ENCODE measurements at places on chromosomes 2 and 18. TPM values are rescaled to one million over a fixed set of nuclear protein-coding genes. Genes with fewer than 3 reads are reported as not detected.

GRCh38 chr2:37779611-37780386 lies 108.4 kb upstream of the CDC42EP3 start:
- no peak for DNase-seq

GRCh38 chr2:96800061-96801004 lies 15.7 kb upstream of the CNNM3 start:
- DNase-seq: no peak

Gene SLC40A1
- polyA plus RNA-seq: 53.1 TPM

Gene KCNG2
- polyA plus RNA-seq: 0.83 TPM

DNA sequence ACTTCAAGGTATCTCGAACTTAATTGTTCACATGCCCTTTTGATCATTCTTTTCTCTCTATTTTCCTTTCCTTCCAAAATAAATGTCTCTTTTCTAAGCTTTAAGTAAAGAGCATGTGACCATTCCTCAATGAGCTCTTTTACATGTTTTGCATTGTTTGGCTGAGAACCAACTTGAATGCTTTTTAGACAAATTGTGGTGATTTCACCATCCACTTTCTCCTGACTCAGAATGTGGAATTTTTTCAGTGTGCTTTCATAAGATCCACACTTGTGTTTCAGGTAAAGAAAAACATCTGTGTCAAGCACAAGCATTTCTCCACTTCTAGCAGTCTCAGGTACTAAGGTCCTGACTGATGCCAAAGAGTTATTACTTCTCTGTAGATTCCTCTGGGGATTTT lies 10.7 kb downstream of the RBM43 start:
- peak; percentile 18 for DNase-seq

Gene RFX8
- polyA plus RNA-seq: 2.6 TPM

- no peak for DNase-seq
These were observed 73.8 kb downstream of the MAP3K20 start for GRCh38 chr2:173149491-173149890.

DNA sequence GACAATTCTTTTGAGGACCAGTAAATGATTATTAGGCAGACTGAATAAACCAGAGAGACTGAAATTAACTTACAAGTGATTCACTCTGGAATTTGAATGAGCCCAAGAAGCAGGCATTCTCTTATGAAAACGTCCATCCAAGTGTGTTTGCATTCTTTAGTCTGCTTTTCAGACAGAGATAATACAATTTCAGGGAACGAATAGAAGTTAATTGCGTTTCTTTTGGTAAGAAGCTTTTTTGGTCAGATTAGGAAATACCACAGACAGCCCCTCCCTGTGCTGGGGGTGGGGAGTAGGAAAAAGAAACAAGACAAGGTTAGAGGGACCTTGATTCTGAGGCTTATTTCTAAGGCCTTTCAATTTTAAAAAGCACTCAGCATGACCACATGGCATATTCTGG lies 874.4 kb downstream of the SUCLG1 start:
- no peak for DNase-seq

DNA sequence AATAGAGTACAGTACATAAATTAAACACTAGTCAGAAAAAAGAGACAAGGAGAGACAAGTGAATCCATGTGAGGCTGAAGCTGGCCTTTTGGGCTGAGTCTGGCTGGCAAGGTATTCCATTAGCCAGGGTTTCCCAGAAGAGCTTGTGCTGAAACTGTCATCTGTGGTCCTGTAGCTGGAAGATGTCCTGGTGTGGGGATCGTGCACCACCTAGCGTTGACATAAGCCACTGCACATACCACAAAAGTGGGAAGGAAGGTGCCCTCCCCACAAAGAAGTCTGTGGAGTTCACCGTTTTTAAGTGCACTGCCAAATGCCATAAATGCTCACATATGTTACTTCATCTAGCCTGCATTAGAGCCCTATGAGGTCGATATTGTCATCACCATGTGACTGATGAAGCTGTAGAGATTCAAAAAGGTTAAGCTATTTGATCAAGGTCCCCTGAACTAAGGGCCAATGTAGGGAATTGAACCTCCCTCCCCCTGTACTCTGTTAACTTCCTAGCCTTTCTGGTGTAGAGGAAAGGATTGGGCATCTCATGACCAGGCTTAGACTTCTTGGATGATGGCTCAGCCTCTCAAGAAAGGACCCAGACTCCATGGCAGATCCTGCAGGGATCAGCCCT lies 31.9 kb upstream of the GALNT14 start:
- DNase-seq: peak; percentile 71

Gene PARD6G
- 6.9 TPM for polyA plus RNA-seq

DNA sequence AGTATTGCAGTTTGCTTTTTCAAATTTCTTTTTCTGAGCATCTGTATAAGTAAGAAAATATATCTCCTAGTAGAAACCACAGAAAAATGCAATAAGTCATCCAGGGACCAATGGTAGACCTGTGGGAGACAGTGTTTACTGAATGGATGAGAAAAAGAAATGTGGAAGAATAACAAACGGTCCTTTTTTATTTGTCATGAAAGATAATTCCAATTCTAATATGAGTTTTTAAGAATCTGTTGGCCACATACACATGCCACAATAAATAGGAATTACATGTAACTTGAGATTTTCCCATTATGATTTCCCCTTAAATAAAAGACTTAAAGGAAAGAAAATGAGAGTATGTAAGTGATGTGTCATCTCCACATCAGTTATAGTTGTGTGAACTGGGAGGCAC lies 107.7 kb upstream of the RAB27B start:
- DNase-seq: peak; percentile 47

DNA sequence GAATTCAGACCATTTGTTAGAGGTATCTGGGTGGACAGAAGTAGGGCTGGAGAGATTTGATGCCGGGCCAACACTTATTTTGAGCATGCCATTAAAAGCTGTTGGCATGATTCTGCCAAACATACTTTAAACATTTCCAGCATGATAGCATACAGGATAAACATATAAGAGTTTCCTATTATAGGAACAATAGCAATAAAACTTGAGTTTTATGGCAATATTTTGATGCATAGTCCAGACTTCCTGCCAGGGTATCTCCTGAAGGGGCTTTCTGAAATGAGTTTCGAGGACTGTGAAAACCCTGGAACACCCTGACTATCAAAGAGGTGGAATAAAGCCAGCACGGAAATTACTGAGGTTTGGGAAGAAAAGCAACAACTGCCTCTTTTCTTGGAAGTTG lies 1398.0 kb upstream of the NXPH2 start:
- DNase-seq: peak; percentile 27

Gene GALNT14
- polyA plus RNA-seq: 2.9 TPM

Gene FN1
- 381 TPM for polyA plus RNA-seq

DNA sequence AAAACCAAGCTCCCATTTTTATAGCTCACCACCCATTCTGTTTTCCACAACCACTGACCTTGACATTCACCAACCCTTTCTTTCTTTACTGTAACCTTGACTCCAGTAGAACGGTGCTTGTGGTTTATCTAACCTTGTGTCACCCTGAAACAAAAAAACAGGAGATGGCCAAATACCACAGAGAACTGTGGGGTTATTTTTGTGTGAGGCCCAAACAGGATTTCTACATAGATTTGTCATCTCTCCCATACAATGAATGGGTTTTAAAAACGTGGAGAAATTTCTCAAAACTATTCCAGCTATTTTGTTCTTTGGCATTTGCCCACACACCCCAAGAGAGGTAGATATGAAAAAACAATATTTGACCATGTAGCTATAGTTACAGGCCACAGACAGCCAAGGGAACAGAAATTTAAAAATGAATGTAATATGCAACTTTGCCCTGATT lies 231.3 kb upstream of the TANK start:
- no peak for DNase-seq

- no peak for DNase-seq
These were observed 62.4 kb upstream of the ATIC start for GRCh38 chr2:215249501-215249900.
